Activated T-helper 1 cell treated with Interleukin-2 at 50 U/mL for 16 hours (primary cell): ENCODE measurements at places on chromosomes 11 and 22.

- DNase-seq = no peak
Observed at GRCh38 chr11:74611369-74611861, 19.0 kb downstream of the POLD3 start.

- DNase-seq = no peak
Observed at GRCh38 chr11:12680246-12680939, 6.2 kb downstream of the TEAD1 start.

- no peak for DNase-seq
Observed at GRCh38 chr11:94655956-94656355, 88.8 kb downstream of the PIWIL4 start.

GRCh38 chr11:76604626-76605241 lies 65.8 kb downstream of the LRRC32 start:
- no peak for DNase-seq

DNA sequence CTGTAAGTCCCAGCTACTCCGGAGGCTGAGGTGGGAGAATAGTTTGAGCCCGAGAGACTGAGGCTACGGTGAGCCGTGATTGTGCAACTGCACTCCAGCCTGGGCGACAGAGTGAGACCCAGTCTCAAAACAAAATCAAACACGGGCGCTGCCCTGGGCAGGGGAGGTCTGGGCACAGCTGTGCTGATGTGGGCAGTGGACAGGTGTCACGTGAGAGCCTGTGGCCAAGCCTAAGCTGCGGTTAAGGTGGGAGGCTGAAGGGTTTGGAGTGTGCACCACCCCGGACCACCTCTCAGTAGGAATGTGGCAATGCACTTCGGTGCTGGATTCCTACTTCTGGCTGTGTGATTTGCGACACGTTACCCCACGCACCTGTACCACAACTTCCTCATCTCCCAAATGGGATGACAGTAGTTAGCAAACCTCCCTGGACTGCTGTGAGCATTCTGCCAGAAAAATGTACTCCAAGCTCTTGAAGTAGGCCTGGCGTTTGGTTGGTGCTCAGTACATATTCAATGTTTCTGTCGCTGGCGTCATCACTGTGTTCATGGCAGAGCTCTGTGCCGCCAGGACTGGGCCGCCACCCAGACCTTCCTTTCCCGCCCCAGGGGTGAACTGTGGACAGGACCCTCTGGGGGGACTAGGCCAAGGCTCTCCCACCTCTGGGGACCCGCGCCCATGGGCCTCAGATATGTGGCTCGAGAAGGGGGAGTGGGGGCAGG lies 807 bp upstream of the ZNF74 start:
- DNase-seq = no peak

GRCh38 chr11:75811485-75811884 lies 3.5 kb upstream of the UVRAG start:
- DNase-seq = no peak

- DNase-seq = no peak
Observed at GRCh38 chr22:31692186-31692886, 30.3 kb upstream of the PISD start.

DNA sequence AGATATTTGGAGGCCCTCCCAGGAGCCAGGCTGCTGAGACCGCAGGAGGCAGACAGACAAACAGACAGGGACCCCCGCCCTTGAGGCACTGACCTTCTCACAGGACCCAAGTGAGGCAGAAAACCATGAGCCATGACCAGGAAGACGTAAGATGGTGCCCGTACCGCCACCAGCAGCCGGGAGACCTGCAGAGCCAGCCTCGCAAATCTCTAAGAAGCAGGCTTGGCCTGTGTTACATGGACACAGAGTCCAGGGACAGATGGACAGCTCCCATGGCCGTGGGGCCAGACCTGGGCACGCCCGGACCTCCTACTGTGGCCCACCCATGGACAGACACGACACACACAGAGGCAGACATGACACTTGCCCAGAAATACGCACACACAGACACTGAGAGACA lies 30.7 kb upstream of the TOLLIP start:
- DNase-seq = no peak

DNA sequence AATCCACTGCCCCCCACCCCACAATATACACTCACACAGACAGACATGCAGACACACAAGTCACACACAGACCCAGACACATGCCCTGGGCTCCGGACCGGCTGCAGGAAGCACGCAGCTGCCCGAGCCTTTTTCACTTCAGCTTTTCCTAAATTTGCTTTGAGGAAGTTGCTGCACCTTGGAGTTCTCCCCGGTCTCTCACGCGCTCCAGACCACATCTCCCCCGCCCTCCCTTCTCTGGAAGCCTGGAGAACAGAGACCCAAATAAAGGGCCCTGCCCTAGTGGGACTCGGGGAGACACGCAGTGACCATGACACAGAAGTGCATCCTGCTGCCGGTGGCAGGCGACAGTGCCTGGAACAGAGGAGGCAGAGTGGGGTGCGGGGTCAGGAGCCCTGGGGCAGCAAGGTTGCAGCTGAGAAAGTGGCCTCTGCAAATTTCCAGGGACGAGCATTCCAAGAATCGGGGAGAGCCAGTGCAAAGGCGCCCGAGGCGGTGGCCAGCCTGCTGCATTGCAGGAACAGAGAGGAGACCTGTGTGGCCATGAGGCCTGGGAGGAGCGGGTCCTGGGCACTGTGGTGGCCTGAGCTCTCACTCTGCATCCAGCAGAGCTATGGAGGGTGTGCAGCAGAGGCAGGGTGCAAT lies 19.1 kb downstream of the RPL3 start:
- DNase-seq = no peak

DNA sequence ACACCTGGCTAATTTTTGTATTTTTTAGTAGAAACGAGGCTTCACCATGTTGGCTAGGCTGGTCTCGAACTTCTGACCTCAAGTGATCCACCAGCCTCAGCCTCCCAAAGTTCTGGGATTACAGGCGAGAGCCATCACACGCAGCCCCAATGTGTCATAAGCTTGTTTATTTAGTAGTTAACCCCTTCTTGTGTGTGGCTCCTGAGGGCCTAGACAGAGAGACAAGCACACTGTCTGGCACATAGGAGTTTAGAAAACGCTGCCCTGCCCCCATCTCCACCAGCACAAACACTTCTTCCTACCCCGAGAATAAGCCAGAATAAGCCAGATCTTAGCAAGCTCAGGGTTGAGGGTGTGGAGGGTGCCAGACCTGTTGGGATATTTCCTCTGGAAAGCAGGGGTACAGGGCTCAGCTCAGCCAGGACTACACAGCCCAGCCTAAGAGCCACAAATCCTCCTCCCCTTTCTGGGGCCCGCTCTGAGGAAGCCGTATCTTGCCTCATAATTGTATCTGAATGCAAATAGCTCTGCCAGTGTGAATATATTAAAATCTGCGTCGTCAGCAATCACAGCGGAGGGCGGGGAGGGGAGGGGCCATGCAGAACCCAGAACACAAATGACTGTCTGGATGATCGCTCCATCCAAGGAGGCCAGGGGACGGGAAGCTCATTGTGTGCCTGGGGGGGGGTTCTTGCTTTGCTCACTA lies 247.3 kb downstream of the MN1 start:
- DNase-seq = no peak

GRCh38 chr11:41878095-41878494 lies 418.6 kb upstream of the LRRC4C start:
- no peak for DNase-seq

DNA sequence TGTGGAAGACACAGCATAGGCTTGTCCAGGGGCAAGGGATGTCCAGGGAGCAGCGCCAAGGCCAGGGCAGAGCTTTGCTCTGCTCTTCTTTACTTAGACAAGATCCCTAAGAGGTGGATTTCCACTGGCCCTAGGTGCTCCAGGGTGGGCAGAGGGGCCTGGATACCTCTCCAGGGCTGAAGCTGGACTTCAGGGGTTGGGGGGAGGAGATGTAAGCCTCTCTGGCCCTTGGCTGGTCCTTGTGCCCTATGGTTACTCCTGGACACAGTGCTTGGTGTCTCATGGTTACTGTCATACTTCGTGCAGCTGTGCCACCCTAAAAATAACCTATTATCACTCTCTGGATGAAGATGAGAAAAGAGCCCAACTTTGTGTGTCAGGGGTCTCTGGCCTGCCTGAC lies 12.9 kb upstream of the KCNJ11 start:
- no peak for DNase-seq

GRCh38 chr11:117278347-117278746 lies 12.8 kb upstream of the BACE1-AS start:
- DNase-seq = no peak

DNA sequence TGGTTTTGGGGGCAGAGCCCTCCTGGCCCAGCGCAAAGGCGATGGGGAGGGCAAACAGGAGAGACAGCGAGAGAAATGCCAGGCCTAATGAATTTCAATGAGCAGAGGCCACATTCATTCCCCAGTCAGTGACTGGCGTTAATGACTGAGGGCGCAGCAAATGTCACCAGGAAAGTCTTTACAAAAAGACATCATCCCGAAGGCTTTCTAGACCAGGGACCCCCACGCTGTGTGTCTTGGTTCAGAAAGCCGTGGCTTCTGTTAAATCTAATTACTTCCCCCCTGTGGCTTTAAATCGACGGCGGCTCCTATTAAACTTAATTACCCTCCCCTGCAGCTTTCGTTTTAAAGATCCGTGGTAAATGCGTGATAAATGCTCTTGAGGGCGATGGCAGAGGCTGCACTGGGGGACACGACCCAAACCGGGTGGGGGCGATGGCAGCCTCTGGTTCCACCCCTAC lies 1.6 kb upstream of the FGF19 start:
- no peak for DNase-seq

GRCh38 chr11:689625-690024 lies 5.4 kb downstream of the DEAF1 start:
- no peak for DNase-seq

DNA sequence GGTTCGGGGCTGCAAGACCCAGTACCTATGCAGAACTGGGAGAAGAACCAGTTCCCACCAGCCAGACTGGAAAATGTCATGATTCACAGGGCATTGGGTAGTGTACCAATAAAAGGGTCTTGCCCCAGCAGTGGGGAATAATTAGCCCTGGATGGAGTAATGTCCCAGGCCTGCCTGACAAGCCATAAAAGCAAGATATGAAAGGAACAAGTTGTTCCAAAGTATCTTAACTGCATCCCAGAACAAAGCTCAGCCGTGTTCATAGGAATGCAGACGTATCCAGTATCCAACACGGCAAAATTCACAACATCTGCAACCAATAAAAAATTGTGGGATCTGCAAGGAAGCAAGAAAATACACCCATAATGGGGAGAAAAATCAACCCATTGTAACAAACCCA lies 47.9 kb downstream of the ASCL2 start:
- no peak for DNase-seq

DNA sequence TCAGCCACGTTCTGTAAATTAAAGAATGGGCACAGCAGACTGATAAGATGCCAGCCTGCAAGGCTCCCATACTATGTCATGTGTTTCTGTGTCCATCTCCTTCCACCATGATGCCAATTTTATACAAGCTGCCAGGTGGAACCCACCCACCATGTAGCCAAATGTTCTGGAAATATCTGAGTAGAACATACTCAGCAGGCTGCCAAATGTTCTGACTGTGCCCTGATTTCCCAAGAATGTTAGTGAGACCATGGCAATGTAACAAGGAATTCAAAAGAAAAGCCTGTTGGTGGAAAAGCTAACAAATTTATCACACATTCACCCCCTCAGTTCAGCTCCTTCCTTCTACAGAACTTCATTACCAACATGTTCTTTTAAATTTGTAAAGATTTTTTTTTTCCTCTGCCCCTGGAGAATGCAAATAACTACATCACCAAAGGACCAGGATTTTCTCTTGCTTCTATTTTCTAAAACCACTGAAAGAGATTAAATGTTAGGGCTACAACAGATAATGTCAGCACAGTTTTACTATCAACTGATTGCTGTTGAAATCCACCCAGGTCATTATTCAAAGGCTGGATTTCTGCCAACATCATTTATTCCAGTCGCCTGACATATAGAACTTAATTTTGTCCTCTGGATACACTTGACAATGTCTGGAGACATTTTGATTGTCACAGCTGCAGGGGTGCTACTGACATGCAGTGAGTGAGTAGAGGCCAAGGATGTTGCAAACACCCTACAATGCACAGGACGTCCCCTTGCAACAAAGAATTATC lies 3.1 kb downstream of the DMC1 start:
- no peak for DNase-seq

- DNase-seq = no peak
Observed at GRCh38 chr11:119758291-119758690, 29.3 kb upstream of the NECTIN1 start.

- DNase-seq = no peak
Observed at GRCh38 chr11:24861440-24861839, 364.6 kb downstream of the LUZP2 start.

GRCh38 chr22:41838842-41839618 lies 6.1 kb downstream of the SREBF2 start:
- no peak for DNase-seq

GRCh38 chr22:18156878-18157713 lies 7.1 kb downstream of the USP18 start:
- peak; percentile 18 for DNase-seq

- no peak for DNase-seq
Observed at GRCh38 chr11:76491644-76492043, 46.8 kb downstream of the EMSY start.

- no peak for DNase-seq
Observed at GRCh38 chr22:42261296-42261695, 9.2 kb downstream of the TCF20 start.

DNA sequence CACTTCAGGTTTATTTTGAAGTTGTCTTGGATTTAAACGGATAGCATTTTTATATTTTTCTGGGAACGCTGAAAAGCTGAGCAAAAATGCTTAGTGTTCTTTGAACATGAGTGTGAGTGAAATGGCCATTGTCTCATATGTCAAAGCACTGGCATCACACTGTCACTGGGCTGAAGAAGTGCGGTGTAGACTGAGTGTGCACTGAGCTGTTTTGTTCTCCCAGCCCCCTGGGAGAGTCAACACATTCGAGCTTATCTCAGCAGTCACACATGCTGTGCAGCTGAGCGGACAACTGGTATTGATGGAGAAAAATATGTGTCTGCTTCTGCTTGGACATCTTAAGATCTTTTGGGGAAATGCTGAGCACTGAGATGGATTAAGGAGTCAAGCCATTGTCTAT lies 90.8 kb downstream of the TECTA start:
- no peak for DNase-seq

- DNase-seq = no peak
Observed at GRCh38 chr11:120835601-120836228, 188.2 kb upstream of the TBCEL start.

GRCh38 chr11:506238-506994 lies 626 bp downstream of the RNH1 start:
- peak; percentile 95 for DNase-seq

DNA sequence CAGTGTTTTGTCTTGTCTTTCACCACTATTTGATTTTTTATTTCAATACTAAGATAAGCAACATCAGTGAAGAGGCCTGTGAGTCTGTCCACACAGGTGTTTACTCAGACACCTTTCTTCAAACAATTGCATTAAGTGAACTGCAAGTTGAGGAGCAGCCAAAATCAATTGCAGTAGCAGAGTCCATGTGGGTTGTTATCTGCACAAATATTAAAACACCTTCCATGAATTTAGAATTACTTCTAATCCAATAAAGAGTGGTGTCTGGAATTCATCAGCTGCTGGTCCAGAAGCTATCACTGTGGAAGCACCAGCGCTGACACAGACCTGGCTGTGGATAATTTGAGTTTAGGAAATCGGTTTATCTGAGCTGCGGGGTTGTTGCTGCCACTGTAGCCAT lies 83.5 kb upstream of the FAT3 start:
- no peak for DNase-seq
